MG63 (cell line): ENCODE measurements at places on chromosomes 3 and 15. TPM values are rescaled to one million over a fixed set of nuclear protein-coding genes. Genes with fewer than 3 reads are reported as not detected.

DNA sequence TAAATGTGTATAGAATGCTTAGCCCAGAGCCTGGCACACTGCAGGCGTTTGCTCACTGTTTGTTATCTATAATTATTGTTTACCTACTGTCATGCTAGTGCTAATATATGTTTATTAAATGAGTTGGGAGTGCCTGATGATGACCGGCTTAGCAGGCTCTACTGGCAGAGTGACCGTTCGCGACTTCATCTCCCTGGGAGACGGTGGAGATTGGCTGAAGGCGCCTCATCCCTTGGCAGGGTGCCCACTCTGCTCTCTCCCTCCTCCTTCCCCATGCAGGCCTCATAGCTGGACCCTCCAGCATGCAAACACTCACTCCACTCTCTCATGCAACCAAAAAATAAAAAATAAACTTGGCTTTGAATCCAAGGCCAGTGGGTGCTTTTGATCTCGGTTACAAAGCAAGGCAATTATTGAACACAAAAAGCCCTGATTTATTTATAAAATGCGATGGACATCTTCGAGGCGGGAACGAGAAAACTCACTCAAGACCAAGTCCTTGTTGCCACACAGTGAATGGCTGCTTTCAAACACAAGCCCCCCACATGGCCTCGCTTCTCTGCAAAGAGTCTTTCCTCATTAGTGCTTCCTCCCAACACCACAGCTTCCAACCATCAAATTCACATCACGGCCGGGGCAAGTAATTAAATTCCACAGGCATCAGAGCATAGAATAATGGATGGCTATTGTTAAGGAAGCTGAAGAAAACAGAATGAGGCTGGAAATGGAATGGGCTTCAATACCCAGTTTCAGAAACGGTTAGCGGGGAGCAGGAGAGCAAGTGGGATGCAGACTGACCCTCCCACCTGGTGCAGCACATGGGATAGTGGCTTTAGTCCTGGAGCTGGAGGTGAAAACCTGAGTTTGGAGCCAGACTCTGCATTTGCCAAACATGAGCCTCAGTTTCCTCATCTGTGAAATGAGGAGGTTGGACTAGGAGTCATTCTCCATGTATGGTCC, 135.7 kb upstream of the RAD18 start:
- DNase-seq, result peak; percentile 50

- DNase-seq, result no peak
Measured at GRCh38 chr3:57087361-57088092, 27.1 kb downstream of the SPATA12 start.

DNA sequence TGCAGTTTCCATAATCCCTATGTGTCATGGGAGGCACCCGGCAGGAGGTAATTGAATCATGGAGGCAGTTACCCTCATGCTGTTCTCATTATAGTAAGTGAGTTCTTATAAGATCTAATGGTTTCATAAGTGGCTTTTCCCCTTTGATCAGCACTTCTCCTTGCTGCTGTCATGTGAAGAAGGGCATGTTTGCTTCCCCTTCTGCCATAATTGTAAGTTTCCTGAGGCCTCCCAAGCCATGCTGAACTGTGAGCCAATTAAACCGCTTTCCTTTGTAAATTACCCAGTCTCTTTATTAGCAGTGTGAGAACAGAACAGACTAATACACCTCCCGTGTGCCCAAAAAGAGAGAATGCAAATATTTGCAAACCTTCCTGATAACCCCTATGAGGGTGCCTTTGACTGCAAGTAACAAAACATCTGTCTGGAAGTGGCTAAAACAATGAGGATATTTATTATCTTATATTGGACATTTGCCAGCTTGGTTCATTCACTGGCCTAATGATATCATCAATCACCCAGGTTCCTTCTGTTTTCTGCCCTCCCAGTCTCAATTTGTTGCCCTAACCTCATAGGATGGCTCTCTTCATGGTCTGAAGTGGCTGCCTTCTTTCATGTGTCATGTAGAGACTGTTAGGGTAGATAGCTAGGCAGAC, 68.7 kb downstream of the BHLHE40 start:
- no peak for DNase-seq

GRCh38 chr3:78647726-78648125, 1120.1 kb downstream of the ROBO1 start:
- DNase-seq, result no peak

GRCh38 chr15:60895986-60896385, 333.1 kb downstream of the RORA start:
- DNase-seq, result no peak

- no peak for DNase-seq
Measured at GRCh38 chr3:129000742-129001100, 383 bp upstream of the EFCC1 start.

PYGO1 gene
- total RNA-seq, result 4.9 and 7.1 TPM in 2 replicates

- DNase-seq, result peak; percentile 67
Measured at GRCh38 chr3:170809007-170809974, 60.7 kb downstream of the RPL22L1 start.

SLC27A2 gene
- 0.03 TPM in 1 of 2 replicates, not detected in the other for total RNA-seq

OCA2 gene
- not detected in 2 replicates for total RNA-seq

GRCh38 chr15:78266229-78266628, 1.9 kb downstream of the DNAJA4 start:
- no peak for DNase-seq

DNA sequence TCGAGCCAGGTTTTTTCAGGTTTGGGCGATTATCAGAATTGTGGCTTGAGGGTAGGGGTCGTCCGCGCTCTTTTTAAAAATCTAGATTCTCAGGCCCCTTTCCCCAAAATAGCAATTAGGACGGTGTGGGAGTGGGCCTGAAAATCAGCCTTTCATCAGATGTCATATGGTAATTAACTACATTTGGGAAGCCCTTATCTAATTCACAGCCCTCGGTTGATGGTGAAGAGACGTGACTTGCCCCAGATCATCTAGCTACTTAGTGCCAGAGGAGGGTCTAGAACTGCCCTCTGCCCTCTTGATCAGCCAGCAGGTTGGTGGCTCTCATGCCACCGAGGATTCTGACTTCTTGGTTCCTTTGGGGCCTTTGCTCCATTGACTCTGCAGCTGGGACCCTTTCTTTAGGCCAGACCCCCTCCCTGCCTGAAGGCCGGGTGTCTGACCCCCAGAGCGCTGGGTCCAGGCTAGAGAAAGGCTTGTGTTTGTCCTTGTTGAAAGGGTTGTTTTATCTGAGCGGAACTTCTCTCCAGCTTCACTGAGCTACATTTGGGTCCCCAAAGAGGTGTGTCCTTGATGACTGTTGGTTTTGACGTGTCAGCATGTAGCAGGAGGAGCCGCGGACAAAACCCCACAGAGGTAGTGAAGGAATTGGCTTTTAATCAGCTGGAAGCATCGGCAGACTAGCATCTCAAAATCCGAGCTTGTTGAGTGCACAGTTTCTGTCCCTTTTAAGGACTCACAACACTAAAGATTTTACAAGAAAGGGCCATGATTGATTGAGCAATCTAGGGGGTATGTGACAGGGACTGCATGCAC, 857 bp downstream of the AEN start:
- DNase-seq, result peak; percentile 33

GRCh38 chr3:32203854-32204253, 34.6 kb upstream of the CMTM8 start:
- DNase-seq, result no peak

NOP10 gene
- 180 and 290 TPM in 2 replicates for total RNA-seq

DLEC1 gene
- not detected in 2 replicates for total RNA-seq

CKMT1B gene
- not detected in 2 replicates for total RNA-seq

GRCh38 chr3:71035314-71035713, 548.2 kb downstream of the FOXP1 start:
- peak; percentile 36 for DNase-seq

DNA sequence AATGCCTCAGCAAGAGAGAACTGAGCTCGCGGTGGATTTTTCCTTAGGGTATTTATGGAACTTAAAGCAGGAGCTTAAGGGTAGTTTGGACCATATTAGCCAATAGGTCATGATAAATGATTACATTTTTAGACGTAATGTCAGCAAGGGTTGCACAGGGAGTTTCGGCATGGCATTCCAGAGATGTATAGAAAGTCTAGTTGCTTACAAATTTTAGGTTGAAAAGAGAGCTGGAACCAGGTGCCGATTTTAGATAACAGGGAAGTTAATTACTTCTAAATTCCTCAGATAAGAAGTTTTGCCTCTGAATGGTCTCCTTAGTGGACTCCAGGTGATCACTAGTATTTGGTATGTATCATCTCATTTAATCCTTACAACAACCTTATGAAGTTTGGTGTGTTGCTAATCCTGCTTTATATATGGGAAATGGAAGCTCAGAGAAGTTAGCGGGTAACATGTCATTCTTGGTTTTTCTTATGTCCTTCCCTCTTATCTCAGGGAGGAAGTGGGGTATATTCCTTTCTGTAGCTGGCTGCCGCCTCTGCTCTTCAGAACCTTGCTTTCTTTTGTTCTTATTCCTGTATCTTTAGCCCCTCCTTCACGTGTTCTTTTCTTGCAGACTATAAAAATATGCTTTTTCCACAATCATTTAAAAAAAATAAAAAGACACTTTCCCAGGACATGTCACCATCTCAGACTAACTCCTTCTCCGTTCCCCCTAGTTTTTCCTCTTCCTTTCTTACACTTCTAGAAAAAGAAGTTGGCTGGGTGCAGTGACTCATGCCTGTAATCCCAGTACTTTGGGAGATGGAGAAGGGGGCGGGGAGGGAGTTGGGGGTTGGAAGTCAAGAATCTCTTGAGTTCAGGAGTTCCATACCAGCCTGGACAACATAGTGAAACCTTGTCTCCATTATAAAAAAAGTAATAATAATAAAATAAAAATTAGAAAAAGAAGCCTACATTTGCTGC, 25.7 kb downstream of the IQGAP1 start:
- DNase-seq, result peak; percentile 28

GRCh38 chr3:107965136-107965655, 125.6 kb downstream of the CD47 start:
- DNase-seq, result no peak

- DNase-seq, result no peak
Measured at GRCh38 chr3:53709256-53709655, 137.0 kb downstream of the CHDH start.

DNA sequence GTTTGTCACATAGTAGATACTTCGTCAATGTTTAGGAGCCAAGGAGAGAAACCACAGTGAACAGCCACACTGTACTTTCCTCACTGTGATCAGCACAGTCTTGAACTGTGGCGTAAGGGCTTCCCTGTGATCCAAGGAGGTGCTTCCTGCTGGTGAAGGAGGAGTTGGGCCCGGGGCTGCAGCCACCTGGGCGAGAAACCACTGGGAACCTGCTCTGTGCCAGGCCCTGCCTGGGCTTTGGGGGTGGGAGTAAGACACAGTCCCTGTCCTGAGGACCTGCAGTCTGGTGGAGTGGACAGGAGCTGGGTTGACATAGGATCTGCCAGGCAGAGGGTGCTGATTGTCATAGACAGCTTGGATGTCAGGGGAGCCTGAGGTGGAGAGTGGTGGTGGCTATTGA, 60.5 kb upstream of the MRPS22 start:
- DNase-seq, result no peak

- no peak for DNase-seq
Measured at GRCh38 chr3:145290010-145290409, 871.0 kb downstream of the PLOD2 start.
